Endothelial cell of umbilical vein (primary cell): ENCODE measurements at places on chromosomes 6 and 20. TPM values are rescaled to one million over a fixed set of nuclear protein-coding genes. Genes with fewer than 3 reads are reported as not detected.

Gene PPP1R16B
- polyA plus RNA-seq, result 32.4 and 34.7 TPM in 2 replicates

Gene NFATC2
- polyA plus RNA-seq, result 2.0 and 3.1 TPM in 2 replicates

Gene ISM1
- polyA plus RNA-seq, result not detected in 2 replicates

Gene CD24
- polyA plus RNA-seq, result 10.2 and 52.1 TPM in 2 replicates

DNA sequence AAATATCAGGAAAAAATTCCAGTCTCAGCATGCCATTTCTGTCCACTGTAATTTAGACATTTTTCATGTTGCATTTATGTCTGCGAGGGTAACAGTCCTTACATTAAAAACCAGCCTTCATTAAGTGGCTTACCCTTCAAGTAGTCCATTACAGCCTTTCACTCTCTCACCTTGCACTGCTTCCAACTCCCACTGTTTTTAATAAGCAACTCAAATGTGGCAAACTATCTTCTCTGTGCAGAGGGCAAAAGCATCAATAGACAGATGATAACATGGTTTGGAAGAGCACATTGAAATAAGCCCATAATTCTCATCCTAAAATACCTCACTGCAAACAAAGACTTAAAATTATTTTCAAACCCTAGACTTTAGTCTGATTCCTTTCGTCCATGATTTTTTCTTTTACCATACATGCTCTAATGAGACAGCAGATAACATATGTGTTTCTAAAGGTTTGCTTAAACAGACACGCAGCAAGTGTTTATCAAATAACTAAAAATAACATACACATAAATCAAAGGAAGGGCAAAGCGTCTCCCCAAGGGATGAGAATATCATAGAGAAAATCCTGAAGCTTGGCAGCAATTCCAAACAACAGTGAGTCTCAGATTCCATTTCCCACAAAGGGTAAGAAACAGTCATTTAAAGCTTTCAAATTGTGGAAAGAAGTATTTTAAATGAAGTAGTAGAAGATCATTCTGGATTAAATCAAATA, 130.4 kb downstream of the PTPRK start:
- no peak for DNase-seq

DNA sequence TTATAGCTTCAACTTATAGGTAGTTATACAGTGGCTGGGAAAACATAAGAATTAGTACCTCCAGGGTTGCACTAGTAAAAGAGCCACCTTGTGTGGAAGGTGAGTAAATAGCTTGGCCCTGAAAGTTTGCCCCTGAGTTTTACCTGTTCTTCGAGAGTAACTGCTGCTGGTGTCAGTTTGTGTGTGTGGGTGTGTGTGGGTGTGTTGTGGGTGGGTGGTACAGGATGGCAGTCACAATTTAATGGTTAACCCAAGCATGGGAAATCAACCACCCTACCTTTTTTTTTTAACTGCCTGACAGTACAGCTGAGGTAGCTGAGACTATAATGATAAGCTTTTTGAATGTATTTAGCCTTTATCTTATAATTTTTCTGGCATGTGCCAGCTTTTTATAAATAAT, 137.3 kb downstream of the STXBP5 start:
- no peak for DNase-seq

GRCh38 chr6:36718560-36718959, 20.9 kb downstream of the RAB44 start:
- no peak for DNase-seq

DNA sequence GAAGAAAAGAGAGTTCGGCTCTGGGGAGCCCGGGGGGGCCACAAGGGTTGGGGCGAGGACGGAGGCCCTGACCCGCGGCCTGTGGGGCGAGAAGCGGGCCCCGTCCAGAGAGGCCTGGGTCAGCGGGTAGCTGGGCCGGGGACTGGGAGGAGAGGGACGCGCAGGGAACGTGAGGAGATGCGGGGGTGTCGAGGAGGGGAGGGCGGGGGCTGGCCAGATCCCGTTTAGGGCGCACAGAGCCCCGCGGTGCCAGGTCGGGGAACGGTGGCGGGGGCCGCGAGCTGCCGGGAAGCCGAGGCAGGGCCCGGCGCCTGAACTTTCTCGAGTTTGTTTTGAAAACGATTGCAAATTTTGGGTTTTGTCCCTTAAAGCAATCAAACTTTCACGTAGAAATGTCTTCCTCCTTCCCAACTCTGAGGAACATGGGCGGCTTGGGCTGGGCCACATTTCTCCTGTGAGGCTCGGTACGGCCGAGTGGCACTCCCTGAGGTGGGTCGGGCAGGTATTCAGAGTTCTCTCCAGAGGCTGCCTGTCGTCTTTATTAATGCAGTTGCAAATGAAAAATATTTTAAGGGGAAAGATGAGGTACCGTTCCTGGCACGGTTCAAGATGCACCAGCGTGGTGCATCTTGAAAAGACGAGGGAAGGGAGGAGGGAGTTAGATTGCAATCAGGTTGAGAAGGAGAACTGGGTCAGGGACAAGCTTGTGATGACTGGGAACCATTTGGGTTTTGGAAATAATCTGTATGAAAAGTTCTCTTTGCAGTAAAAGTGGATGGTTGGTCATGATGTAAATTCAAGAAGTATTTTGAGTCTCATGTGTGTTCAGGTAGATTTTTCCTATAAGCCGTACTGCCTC, 972 bp downstream of the RNF8 start:
- no peak for DNase-seq

GRCh38 chr6:160069050-160069454, 52.6 kb upstream of the SLC22A1 start:
- DNase-seq, result no peak

Gene JPH2
- polyA plus RNA-seq, result not detected in 2 replicates

Gene C6orf58
- polyA plus RNA-seq, result not detected in 2 replicates
